ENCODE measurements at places on chromosomes 3 and 15. TPM values are rescaled to one million over a fixed set of nuclear protein-coding genes. Genes with fewer than 3 reads are reported as not detected.

Gene GREM1
- polyA plus RNA-seq = 0.22 TPM

Gene SPINK8
- not detected for polyA plus RNA-seq

Gene NR2E3
- 0.07 TPM for polyA plus RNA-seq

Gene PLCB2
- 8.1 TPM for polyA plus RNA-seq

DNA sequence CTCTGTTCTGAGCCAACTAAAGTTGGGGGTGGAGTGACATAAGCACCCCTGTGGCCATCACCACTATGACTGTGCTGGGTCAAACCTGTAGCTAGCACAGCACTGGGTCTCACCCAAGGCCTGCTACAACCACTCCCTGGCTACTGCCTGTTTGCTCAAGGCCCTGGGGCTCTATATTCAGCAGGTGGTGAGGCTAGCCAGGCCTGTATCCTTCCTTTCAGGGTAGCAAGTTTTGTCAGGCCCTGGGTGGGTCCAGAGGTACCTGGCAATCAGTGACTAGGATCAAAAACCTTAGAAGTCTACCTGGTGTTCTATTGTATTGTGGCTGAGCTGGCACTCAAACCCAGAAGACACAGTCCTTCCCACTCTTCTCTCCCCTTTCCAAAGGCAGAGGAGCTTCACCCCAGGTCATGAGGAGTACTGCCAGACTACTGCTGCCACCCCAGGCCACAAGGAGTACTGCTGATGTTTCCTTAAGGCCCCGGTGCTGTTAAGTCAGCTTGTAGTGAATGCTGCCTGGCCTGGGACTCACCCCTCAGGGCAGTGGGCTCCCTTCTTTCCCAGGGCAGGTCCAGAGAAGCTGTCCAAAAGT, 170.8 kb downstream of the IGSF11 start:
- no peak for DNase-seq

DNA sequence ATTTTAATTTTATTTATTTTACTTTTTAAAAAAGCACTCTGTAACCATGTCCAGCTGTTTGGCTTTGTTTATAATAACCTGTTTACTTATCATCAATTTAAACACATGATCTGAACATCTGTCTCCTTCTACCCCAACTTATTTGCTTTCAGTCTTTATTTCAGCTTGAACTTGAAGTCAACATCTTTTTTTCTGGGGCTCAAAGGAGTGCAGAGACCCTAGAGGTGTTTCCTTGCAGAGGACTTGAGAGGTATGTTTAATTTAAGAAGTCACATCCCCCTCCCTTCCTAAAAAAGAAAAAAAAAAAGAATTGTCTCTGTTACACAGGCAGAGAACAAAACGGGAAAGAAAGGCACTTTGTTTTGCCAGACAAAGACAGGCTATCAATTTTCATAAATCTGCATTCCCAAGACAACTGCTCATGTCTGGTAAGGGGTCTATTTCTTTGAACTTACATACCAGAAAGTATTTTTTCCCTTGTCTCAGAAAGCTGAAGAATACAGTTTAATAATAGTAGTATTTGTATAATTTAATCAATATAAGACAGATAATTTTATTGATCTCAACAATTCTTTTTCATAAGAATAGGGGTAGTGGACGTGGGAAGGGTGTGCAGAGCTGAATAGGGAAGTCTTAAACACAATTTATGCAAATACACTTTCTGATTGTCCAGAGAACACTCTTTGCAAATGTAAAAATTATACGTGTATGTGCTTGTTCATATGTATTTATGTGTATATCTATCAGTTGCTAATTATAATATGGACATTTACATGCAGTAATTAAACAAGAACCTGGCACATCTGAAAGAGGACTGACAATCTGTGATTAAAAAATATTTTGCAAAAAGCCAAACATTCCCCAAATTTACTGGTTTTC, 109.7 kb upstream of the PDZRN3 start:
- no peak for DNase-seq

DNA sequence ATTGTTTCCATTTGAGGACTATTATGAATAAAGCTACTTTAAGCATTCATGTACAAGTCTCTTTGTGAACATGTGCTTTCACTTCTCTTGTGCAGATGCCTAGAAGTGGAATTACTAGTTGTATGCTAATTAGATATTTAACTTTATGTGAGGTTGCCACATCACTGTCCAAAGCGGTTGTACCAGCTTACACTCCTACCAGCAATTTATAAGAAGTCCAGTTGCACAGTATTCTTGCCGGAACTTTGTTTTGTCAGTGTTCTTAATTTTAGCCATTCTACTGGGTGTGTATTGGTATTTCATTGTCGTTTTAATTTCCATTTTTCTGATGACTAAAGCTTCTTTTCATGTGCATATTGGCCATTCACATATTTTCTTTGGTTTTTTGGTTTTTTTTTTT, 29.1 kb downstream of the SEMA3G start:
- no peak for DNase-seq

GRCh38 chr3:155325263-155325835, 31.9 kb upstream of the STRIT1 start:
- peak; percentile 43 for DNase-seq

DNA sequence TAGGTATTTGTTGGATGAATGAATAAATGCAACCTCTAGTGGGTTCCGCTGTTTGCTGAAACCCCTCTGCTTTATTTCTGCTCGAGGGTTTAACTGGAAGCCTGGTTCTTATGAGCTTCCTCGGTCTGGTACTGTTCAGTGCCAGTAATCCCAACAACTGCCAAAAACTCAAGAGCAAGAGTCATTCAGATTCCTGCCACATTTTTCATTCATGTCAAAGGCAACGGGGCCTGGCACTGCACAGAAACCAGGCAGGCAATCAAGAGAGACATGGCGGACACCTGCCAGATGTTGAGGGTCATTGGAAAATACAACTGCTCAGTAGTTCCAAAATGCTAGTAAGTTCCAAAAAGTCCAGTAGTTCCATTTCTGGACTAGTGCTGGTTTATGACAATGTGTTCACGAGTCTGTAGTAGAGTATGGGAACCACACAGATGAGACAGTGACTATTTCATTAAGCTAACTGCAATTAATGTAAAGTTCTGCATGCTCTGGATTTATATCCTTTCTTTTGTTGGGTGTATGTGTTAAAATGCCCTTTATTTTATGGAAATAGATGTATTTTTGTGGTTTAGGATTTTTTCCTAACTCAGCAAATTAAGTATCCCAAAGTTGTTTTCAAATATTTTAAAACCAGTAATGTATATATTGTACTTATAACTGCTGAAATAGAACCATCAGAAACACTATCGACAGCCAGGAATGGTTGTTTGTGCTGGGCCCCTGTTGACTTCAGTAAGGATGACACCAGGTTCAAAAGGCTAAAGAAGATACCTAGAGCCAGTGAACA, 22.7 kb upstream of the TMEM41A start:
- DNase-seq = no peak

- no peak for DNase-seq
Observed at GRCh38 chr15:88696254-88696653, 57.4 kb downstream of the ISG20 start.

DNA sequence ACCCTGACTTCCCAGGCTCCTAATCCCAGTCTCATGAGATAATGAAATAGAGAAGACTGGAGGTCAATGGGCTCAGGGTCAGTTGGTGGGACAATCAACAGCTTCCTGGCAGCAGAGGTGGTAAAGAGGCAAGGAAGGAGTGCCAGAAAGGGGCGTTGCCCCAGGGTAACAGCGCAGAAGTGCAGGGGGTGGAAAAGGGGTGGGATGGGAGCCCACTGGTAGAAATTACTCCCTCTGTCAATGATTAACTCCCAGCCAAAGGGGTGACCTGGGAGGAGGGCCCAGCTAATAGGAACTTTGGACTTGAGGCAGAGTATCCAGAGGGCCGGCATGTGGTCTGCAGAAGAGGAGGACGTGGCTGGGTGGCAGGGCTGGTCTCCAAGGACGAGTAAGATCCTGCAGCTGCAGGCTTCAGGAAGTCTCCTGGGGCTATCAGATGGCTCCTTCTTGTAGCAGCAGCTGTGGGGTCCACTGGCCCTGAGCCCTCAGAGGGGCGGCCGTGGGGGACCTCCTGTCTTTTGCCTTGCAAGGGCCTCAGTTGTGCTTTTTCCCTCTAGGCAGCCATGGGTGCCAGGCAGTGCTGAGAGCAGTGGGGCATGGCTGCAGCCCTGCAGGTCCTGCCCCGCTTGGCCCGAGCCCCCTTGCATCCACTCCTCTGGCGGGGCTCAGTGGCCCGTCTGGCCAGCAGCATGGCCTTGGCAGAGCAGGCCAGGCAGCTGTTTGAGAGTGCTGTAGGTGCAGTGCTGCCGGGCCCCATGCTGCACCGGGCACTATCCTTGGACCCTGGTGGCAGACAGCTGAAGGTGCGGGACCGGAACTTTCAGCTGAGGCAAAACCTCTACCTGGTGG, 2.3 kb downstream of the GLYCTK start:
- peak; percentile 98 for DNase-seq

DNA sequence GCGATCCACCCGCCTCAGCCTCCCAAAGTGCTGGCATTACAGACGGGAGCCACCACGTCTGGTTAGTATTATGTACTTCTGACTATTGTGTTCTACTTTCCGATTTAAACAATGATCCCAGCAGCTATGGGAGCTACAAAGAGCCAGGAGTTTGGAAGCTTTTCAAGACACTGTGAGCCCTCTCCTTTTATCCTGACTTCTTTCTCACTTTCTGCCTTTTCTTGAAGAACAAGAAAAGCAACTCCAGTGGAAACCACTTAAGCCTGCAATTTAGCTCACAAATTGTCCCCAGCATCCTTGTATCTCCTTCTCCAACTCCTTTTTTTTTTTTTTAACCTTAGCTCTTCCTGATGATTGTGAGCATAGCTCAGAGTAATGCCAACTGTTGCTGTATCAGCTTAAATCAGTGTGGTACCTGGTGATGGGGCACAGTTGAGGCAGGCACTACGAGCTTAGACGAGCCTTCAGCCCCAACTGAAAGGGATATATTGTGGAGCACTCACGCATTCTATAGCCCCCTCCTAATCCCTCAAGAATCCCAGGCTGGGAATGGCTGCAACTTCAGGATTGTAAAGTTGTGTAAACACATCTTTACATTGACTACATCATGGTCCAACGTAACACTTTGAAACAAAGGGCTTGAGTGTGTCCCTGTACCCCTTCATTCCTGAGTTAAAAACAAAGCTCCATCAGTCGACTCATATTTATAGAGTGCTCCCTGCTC, 677.0 kb downstream of the FHIT start:
- no peak for DNase-seq

GRCh38 chr15:91508633-91509032, 344.9 kb upstream of the SLCO3A1 start:
- no peak for DNase-seq

DNA sequence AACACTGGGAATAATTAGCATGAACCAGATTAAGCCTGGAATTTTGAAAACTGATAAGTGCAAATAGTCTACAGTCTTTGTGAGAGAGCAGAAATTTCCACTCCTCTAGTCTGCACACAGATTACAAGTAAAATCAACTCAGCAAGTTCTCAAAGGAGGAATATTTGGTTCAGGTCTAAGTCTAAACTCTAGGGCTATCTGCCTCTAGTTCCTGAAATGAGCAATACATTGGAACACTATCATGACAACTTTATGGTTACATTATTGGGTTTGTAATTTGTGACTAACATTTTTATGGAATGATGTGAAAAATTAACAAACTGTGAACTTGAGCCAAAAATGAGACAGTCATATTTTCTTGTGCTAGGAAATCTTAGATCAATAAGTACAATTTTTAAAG, 30.8 kb upstream of the ADGRG7 start:
- no peak for DNase-seq

- DNase-seq = no peak
Observed at GRCh38 chr3:171293142-171293782, 166.9 kb downstream of the TNIK start.

All from small intestine (tissue), 16 donors.